Muscle of leg (tissue), 16 donors: ENCODE measurements at places on chromosomes 16 and 17. TPM values are rescaled to one million over a fixed set of nuclear protein-coding genes. Genes with fewer than 3 reads are reported as not detected.

GRCh38 chr16:87570938-87571867 is 31.1 kb upstream of the JPH3 start:
- no peak overlapping the region for H3K27ac ChIP-seq
- peaks cover 11% of the 10 kb centered on the region for H3K27me3 ChIP-seq
- no peak overlapping the region for H3K4me3 ChIP-seq
- DNase-seq, result peak; percentile 31
- no peaks in the 10 kb centered on the region for H3K36me3 ChIP-seq

DNA sequence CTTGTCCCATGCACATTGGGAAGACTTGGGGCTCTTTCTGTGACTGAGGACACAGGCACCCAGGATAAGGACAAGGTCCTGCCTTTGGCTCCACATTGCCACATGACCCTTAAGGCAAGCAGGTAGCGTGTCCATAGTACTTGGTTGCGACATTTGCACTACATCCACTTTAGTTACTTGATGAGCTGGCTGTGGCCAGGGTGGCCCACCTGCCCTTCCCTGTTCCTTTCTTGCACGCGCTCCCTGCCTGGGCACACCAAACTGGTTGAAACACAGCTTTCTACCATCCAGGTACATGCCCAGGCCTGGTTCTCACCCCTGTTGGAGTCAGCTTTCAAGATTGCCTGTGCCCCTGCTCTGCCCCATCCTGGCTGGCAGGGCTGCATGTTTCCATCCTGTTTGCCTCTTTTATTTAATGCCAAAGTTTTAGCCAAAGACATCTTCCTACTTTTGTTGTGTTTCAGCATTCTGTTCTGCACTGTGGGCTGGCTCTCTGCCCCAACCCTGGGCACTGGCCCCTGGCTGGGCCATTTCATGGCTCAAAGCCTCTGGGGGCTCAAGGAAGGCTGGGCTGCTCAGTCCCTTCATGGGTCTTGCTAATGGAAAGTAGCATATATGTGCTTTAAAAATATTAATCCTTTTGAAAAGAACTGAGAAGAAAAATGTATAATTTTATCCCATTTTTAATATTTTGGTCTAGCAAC is 3.2 kb downstream of the B3GNT9 start:
- peaks cover 18% of the 10 kb centered on the region for H3K4me1 ChIP-seq
- peaks cover 30% of the 10 kb centered on the region for H3K27me3 ChIP-seq
- peaks cover 61% of the 10 kb centered on the region for H3K36me3 ChIP-seq
- no peak overlapping the region for H3K27ac ChIP-seq

GRCh38 chr17:58617563-58617962 is 74.3 kb downstream of the TEX14 start:
- H3K36me3 ChIP-seq, result no peaks in the 10 kb centered on the region
- DNase-seq, result no peak
- H3K4me1 ChIP-seq, result no peaks in the 10 kb centered on the region
- no peak overlapping the region for H3K27ac ChIP-seq

- H3K27ac ChIP-seq, result peak overlapping the region; percentile 100
- H3K4me3 ChIP-seq, result peak overlapping the region; percentile 99
- H3K4me1 ChIP-seq, result peaks cover 37% of the 10 kb centered on the region
- peak; percentile 98 for DNase-seq
- H3K36me3 ChIP-seq, result no peaks in the 10 kb centered on the region
These were observed 3.0 kb downstream of the BORCS6 start for GRCh38 chr17:8186787-8187516.

DNA sequence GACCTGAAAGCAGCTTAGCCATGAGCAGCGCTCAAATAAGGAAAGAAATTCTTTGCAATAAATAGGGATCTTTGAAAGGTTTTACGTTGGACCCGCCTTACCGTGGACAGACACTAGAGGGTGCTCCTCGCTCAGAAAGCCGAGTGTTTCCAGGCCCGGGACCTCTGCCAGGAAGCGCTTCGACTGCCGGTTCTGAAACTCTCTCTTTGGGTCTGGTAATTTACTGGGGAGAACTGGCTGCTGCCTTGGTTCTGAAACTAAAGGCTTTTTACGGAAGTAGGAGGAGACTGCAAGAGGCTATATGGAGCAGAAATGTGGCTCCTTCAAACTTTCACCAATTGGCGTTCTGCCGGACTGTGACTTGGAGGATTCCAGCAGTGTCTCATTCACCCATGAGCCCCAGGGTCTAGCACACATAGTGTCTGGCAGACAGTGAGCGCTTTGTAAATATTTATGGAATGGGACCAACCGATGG is 45.6 kb upstream of the HOXB9 start:
- peaks cover 4% of the 10 kb centered on the region for H3K4me1 ChIP-seq
- H3K4me3 ChIP-seq, result peak overlapping the region; percentile 37
- DNase-seq, result peak; percentile 85
- no peak overlapping the region for H3K27ac ChIP-seq
- peaks cover 10% of the 10 kb centered on the region for H3K27me3 ChIP-seq

Gene SLC12A3
- total RNA-seq, result 0.04 TPM

Gene HAS3
- 0.58 TPM for total RNA-seq
